ENCODE measurements at places on chromosomes 2 and 18.

DNA sequence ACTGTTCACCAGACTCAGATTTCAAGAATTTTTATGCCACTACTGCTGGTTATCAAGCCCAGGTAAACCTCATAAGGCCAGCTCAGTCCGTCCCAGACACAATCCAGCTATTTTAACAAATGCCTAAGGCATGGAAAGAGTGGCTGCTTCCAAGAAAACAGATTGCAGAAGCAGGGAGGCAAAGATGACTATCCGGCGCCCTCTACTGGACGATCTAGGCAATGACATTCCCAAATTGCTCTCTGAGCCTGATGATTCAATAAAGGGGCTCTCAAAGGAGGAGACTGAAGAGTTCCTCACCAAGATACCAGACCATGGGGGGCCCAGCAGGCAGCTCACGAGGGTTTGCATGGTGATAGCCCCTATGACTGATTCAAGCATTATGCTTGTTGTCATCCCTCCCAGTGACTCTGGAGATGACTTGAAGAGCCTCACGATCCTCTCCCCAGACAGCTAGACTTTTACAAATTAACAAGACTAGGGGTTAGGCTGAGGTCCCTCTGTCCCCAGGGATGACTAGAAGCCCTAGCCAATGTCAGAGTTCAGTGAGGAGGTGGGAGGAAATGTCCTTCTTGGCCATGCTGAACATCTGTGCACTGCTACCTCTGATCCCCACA, 25.0 kb downstream of the SERPINB8 start:
- DNase-seq = peak; percentile 29

GRCh38 chr2:213015387-213016165, 135.8 kb downstream of the IKZF2 start:
- no peak for DNase-seq

GRCh38 chr18:50313031-50313607, 25.6 kb upstream of the CXXC1 start:
- DNase-seq = no peak

DNA sequence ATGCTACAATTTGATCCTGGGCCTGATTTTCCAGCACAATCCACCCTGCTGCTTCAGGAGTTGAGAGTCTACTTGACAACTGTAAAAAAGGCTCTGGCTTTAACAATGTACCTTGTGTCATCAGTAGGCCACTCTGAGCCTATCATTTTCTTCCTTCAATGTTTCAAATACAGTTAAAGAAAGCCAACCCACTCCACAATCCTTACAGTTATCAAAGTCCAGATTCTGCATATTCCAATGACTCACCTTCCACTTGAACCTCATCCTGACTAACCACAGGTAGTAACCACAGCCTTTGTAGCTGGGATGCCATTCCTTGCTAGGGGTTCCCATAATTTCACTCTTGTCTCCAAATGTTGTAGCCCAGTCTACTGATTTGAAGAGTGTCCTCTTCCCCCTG, 35.5 kb upstream of the AQP4 start:
- DNase-seq = no peak

- DNase-seq = no peak
Observed at GRCh38 chr2:33636001-33636400, 36.9 kb upstream of the FAM98A start.

- no peak for DNase-seq
Observed at GRCh38 chr2:109261906-109262631, 133.1 kb downstream of the SH3RF3 start.

DNA sequence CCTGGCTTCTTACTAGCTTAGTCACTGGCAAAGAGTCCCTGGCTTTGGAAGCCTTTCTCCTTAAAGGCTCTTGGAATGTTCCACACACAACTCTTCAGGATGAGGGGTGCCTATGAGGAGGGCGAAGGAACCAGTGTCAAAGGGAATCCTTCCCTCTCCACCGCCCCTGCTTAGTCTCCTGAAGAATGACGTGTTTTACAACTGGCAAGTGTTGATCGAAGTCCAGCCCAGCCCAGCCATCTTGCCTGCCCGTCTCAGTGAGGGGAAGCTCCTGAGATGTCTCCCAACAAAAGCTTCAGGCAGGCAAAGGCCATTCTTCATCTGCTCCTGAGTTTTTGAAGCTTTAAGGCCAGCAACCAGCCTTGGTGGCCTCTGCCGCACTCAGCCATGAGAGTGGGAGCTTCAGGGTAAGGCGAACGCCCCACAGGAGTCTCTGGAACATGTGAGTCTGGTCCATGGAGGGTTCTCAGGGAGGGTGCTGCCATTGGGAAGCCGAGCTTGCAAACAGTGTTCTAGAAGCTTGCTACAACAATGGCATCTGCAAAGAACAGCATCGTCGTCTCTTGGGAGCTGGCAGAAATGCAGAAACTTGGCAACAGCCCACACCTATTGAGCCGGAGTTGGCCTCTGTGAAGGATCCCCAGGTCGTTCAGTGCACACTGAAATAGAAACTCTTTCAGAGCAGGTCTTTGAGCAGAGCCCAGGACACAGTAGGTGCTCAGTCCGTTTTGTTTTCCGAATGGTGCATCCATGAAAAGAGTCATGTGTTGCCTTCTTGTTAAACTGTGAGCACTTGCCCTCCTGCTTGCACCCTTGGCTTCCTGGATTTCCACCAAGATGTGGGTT, 220.7 kb downstream of the SEPTIN10 start:
- DNase-seq = no peak

- no peak for DNase-seq
Observed at GRCh38 chr2:57674025-57674424, 372.6 kb upstream of the VRK2 start.

- DNase-seq = no peak
Observed at GRCh38 chr18:22194151-22194598, 24.8 kb downstream of the GATA6 start.

- DNase-seq = no peak
Observed at GRCh38 chr2:135150725-135151124, 98.6 kb downstream of the RAB3GAP1 start.

- no peak for DNase-seq
Observed at GRCh38 chr2:33426666-33427231, 49.7 kb upstream of the RASGRP3 start.

GRCh38 chr2:85042330-85042729, 71.4 kb downstream of the KCMF1 start:
- DNase-seq = no peak

- DNase-seq = no peak
Observed at GRCh38 chr18:29501952-29502351, 1325.0 kb upstream of the CDH2 start.

GRCh38 chr18:64806232-64806631, 657.3 kb upstream of the LINC00305 start:
- DNase-seq = no peak

GRCh38 chr18:7447318-7448028, 119.6 kb upstream of the PTPRM start:
- DNase-seq = no peak

Measured in activated T-cell treated with anti-CD3 and anti-CD28 coated beads for 1 hour (primary cell).